HCT116 (cell line): ENCODE measurements at places on chromosomes 1 and 21. TPM values are rescaled to one million over a fixed set of nuclear protein-coding genes. Genes with fewer than 3 reads are reported as not detected.

VASH2 gene
- 5.7 TPM for total RNA-seq

KRTAP21-3 gene
- total RNA-seq, result not detected

DNAH14 gene
- total RNA-seq, result 33.2 TPM

SYPL2 gene
- 1.3 TPM for total RNA-seq

S100A2 gene
- total RNA-seq, result 24.8 TPM

AK5 gene
- 0.22 TPM for total RNA-seq

SH2D1B gene
- 0.12 TPM for total RNA-seq

CFAP107 gene
- not detected for total RNA-seq

ADAMTSL4 gene
- total RNA-seq, result 4.3 TPM

SPRR2B gene
- total RNA-seq, result not detected

DNA sequence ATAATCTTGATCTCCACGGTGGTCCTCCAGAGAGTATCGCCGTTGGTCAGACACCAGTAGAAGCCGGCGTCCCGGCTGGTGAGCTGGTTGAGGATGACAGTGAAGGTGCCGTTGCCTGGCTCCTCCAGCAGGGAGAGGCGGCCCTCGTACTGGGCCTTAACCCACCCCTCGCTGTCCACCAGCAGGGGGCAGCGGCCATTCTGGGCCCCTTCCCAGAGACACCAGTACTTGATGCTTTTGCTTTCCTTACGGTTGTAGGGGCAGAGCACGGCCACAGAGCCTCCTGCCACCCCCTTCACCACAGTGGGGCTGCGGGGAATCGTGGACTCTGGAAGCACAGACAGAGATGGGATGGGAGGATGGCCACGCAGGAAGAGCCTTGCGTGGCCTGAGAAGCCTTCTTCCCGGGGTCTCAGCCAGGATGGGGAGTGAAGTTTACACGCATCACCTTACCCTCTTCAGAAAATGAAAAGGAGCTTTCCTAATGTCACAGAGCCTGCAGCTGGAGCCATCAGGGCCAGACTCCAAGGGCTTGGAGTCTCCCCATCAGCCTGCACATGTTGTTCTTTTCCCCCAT, 10.7 kb downstream of the PIGR start:
- H3K27ac ChIP-seq, result no peak overlapping the region
- no peaks in the 10 kb centered on the region for H3K27me3 ChIP-seq
- no peak for DNase-seq
- H3K4me1 ChIP-seq, result no peaks in the 10 kb centered on the region
- H3K36me3 ChIP-seq, result no peaks in the 10 kb centered on the region

DNA sequence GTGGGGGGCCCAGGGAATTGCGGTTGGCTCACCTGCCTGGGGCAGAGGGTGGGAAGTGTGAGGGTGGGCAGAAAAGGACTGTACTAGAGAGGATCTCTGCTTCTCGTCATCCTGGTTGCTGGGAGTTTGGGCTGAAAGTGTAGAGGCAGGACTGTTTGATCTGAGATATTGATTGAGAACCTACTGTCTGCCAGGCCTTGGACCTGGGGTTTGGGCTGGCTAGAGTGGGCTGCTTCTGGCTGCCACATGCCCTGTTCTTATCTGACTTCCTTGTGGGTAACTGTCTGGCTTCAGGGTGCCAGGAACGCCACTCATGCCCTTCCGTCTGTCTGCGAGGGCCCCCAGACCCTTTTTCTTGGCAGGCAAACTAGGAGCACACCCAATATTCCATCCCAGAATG, 200.9 kb downstream of the FOXD2 start:
- H3K27me3 ChIP-seq, result peaks cover 5% of the 10 kb centered on the region; the same call in 1 of the 2 replicates
- no peak overlapping the region for H3K4me3 ChIP-seq
- H3K36me3 ChIP-seq, result no peaks in the 10 kb centered on the region
- H3K4me1 ChIP-seq, result no peaks in the 10 kb centered on the region

DNA sequence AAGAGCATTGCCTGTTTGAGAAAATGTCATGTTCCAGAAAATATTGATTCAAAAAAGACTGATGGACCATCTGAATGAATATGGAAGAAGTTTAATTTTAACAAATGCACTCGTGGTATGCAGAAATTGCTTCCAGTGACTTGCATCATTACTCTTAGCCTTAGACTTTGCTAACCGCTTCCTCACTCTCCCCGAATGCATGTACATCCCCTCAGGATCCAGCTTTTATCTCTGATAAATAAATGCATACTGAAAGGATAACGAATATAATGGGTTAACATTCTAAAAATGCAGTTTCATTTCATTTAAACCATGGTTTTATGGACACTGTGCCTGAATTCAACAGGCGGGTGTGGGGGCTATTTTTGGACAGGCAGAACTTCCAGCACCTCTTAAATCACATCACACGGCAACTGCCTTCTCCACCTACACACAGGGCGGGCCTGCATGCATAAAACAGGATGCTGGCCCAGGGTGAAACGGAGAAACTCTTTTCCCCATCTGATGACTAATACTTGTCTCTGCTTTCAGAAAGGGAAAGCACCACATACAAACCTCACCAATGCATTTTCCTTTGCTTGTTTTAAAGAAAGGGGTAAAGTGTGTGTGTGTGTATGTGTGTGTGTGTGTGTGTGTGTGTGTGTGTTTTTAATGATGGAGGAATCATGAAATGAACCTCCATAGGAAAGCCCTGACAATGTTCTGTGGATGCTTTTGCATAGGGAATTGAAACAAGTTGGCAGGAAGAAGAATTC, 48.7 kb downstream of the SPAG17 start:
- no peak overlapping the region for H3K27ac ChIP-seq
- peaks cover 7% of the 10 kb centered on the region; the same call in 1 of the 2 replicates for H3K27me3 ChIP-seq
- H3K4me3 ChIP-seq, result no peak overlapping the region
- H3K36me3 ChIP-seq, result no peaks in the 10 kb centered on the region

- DNase-seq, result no peak
- H3K36me3 ChIP-seq, result no peaks in the 10 kb centered on the region
These were observed 316.7 kb downstream of the BRINP2 start for GRCh38 chr1:177487481-177487880.

- peaks cover 11% of the 10 kb centered on the region for H3K36me3 ChIP-seq
- no peak for DNase-seq
- H3K4me1 ChIP-seq, result peaks cover 3% of the 10 kb centered on the region; the same call in 1 of the 2 replicates
- H3K4me3 ChIP-seq, result no peak overlapping the region
- no peak overlapping the region; the same call in 1 of the 2 replicates for H3K27ac ChIP-seq
These were observed 2.5 kb downstream of the COL6A1 start for GRCh38 chr21:45983981-45984551.

DNA sequence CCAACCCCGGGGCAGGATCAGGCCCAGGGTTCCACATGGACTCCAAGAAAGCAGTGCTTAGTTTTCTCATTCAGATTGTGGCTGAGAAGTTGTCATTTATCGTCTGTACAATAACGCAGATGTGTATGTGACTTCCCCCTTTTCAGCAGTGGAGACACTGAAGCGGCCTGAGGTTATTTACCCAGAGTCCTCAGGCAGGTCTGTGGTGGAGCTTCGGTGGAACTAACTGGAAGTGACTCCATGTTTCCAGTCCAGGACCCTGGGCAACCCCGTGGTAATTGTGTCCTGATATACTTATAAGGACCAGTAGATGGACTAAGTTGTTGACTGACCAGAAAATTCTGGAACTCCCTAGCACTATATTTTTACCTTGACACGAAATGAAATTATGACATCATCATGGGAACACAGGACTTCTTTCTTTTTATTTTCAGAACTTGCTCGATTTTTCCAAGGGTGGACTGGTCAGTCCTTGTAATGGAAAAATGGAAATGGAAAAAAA, 1.0 kb upstream of the IER5 start:
- H3K27me3 ChIP-seq, result no peaks in the 10 kb centered on the region
- no peak overlapping the region; the same call in 1 of the 2 replicates for H3K4me3 ChIP-seq
- peak overlapping the region; percentile 12 for H3K27ac ChIP-seq
- H3K36me3 ChIP-seq, result peaks cover 3% of the 10 kb centered on the region; the same call in 1 of the 2 replicates
- peaks cover 44% of the 10 kb centered on the region for H3K4me1 ChIP-seq

GRCh38 chr1:158286941-158287346, 2.8 kb upstream of the CD1C start:
- H3K4me1 ChIP-seq, result no peaks in the 10 kb centered on the region
- H3K4me3 ChIP-seq, result no peak overlapping the region
- H3K27ac ChIP-seq, result no peak overlapping the region
- peaks cover 21% of the 10 kb centered on the region; the same call in 1 of the 2 replicates for H3K27me3 ChIP-seq
- DNase-seq, result no peak

- H3K36me3 ChIP-seq, result no peaks in the 10 kb centered on the region
- H3K27ac ChIP-seq, result no peak overlapping the region
- H3K4me3 ChIP-seq, result no peak overlapping the region
- peak; percentile 44 for DNase-seq
These were observed 41.6 kb downstream of the NSL1 start for GRCh38 chr1:212749821-212750535.

GRCh38 chr1:181175356-181175910, 86.9 kb downstream of the IER5 start:
- H3K4me3 ChIP-seq, result no peak overlapping the region
- no peaks in the 10 kb centered on the region for H3K4me1 ChIP-seq
- H3K27ac ChIP-seq, result no peak overlapping the region

DNA sequence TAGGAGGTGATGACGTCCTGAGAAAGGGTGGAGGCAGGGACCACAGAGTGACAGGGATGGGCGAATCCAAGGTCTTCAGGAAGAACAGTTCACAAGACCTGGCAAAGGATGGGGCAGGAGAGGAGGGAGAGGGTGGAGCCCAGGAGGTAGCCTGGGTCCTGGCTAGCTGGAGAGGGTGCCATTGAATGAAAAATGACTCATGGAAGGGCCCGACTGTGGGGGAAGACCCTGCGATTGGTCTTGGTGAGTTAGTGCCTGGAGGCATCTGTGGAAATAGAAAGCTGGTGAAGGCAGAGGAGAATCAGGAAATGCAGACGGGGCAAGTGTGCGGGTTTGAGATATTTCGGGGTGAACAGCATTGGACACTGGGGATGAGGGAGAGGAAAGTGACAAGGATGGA, 60.3 kb upstream of the SLC45A1 start:
- no peak overlapping the region for H3K27ac ChIP-seq
- no peak overlapping the region for H3K4me3 ChIP-seq
- no peaks in the 10 kb centered on the region for H3K27me3 ChIP-seq
- H3K4me1 ChIP-seq, result peaks cover 33% of the 10 kb centered on the region
- no peaks in the 10 kb centered on the region for H3K36me3 ChIP-seq

DNA sequence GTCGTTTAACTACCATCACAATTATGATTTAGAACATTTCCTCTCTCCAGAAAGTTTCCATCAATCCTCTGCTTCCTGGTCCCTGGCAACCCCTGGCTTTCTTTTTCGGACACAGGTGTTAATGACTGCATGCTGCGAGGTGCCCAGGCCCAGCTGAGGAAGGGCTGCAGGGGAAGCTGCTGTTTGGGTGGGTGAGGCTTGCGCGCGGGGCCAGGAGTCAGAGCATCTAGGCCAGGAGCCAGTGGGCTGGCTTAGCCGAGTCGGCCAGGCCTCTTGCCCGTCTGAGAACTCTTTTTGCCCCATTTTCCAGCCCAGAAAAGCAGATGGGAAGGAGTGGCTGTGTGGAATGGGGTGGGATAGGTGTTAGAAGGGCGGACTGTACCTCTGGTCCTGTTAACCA, 51.5 kb downstream of the NAV1 start:
- no peak overlapping the region for H3K27ac ChIP-seq
- no peaks in the 10 kb centered on the region for H3K36me3 ChIP-seq
- DNase-seq, result no peak
- no peak overlapping the region for H3K4me3 ChIP-seq
- peaks cover 31% of the 10 kb centered on the region; the same call in 1 of the 2 replicates for H3K27me3 ChIP-seq
- no peaks in the 10 kb centered on the region for H3K4me1 ChIP-seq

GRCh38 chr21:18725653-18726052, 322.1 kb upstream of the TMPRSS15 start:
- H3K36me3 ChIP-seq, result no peaks in the 10 kb centered on the region
- no peak overlapping the region for H3K4me3 ChIP-seq
- no peak for DNase-seq
- no peaks in the 10 kb centered on the region for H3K27me3 ChIP-seq
- H3K27ac ChIP-seq, result no peak overlapping the region

DNA sequence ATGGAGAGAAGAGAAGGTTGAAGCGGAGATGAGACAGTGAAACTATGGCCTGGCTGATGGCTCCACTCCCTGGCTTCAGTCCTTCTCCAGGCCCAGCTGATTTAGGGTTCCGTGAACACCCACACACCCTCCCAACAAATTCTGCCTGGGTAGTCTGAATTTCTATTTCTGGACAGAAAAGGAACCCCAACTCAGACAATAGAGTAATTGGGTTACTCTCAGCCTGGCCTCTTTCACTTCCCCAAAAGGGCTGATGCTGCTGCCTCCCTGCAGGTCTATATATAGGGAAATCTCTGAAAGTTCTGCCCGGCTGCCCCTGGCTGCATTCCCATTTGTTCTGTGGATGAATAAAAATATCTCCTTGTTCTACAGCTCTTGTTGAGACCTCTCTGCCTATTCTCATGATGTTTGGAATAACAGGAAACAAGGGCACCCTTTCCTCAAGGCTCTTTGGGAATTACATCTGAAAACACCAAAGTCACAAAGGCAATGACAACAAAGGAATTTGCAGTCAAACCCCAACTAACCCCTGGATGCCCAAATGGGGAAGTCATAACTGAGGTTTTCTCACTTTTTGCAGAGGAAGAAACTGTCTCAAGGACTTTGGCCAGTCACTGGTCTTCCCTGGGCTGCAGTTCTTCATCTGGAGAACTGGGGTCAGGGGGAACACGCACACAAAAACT, 11.4 kb upstream of the ZSCAN20 start:
- H3K27me3 ChIP-seq, result no peaks in the 10 kb centered on the region
- DNase-seq, result no peak
- no peak overlapping the region for H3K27ac ChIP-seq
- H3K36me3 ChIP-seq, result no peaks in the 10 kb centered on the region
- no peak overlapping the region for H3K4me3 ChIP-seq
- peaks cover 40% of the 10 kb centered on the region for H3K4me1 ChIP-seq

GRCh38 chr1:30610917-30611316, 112.5 kb downstream of the MATN1 start:
- no peak overlapping the region for H3K27ac ChIP-seq
- H3K27me3 ChIP-seq, result no peaks in the 10 kb centered on the region
- no peak for DNase-seq
- H3K4me1 ChIP-seq, result peaks cover 8% of the 10 kb centered on the region; the same call in 1 of the 2 replicates
- no peaks in the 10 kb centered on the region for H3K36me3 ChIP-seq

GRCh38 chr1:116909512-116910378, at the start of gene PTGFRN:
TSS of gene PTGFRN (plus strand) at chr1:116909916. CDS start at chr1:116910204, 288 bp downstream.
- DNase-seq, result peak; percentile 6
- peaks cover 19% of the 10 kb centered on the region for H3K4me1 ChIP-seq
- H3K27ac ChIP-seq, result peak within 1 kb of the TSS; percentile 81
- H3K36me3 ChIP-seq, result no peaks in the 10 kb centered on the region
- H3K4me3 ChIP-seq, result peak within 1 kb of the TSS; percentile 79
- H3K27me3 ChIP-seq, result no peaks in the 10 kb centered on the region

- H3K27ac ChIP-seq, result no peak overlapping the region
- no peaks in the 10 kb centered on the region for H3K4me1 ChIP-seq
- H3K27me3 ChIP-seq, result no peaks in the 10 kb centered on the region
- no peaks in the 10 kb centered on the region; the same call in 1 of the 2 replicates for H3K36me3 ChIP-seq
- DNase-seq, result no peak
These were observed 18.7 kb upstream of the GOLT1A start for GRCh38 chr1:204232526-204232925.

- H3K36me3 ChIP-seq, result no peaks in the 10 kb centered on the region
- H3K4me3 ChIP-seq, result no peak overlapping the region
- peaks cover 18% of the 10 kb centered on the region for H3K4me1 ChIP-seq
These were observed 179.7 kb upstream of the ST6GALNAC5 start for GRCh38 chr1:76687307-76688175.

- no peaks in the 10 kb centered on the region for H3K27me3 ChIP-seq
- H3K36me3 ChIP-seq, result no peaks in the 10 kb centered on the region
- no peak for DNase-seq
- H3K27ac ChIP-seq, result no peak overlapping the region
- no peak overlapping the region for H3K4me3 ChIP-seq
- H3K4me1 ChIP-seq, result no peaks in the 10 kb centered on the region
These were observed 476.7 kb upstream of the CAMK1G start for GRCh38 chr1:209106861-209107260.

- H3K4me1 ChIP-seq, result no peaks in the 10 kb centered on the region
- DNase-seq, result no peak
- no peak overlapping the region for H3K4me3 ChIP-seq
- H3K27ac ChIP-seq, result no peak overlapping the region
- no peaks in the 10 kb centered on the region for H3K36me3 ChIP-seq
- H3K27me3 ChIP-seq, result no peaks in the 10 kb centered on the region
These were observed 2.4 kb downstream of the CD247 start for GRCh38 chr1:167515893-167516321.
